ENCODE measurements at places on chromosomes 4 and X. TPM values are rescaled to one million over a fixed set of nuclear protein-coding genes. Genes with fewer than 3 reads are reported as not detected.

The CCDC149 gene
- 1.4 TPM for total RNA-seq

The SLC25A4 gene
- 14.6 TPM for total RNA-seq

The KCNE5 gene
- 0.14 TPM for total RNA-seq

The ASB11 gene
- not detected for total RNA-seq

The TEX13A gene
- total RNA-seq = not detected

The CSAG3 gene
- total RNA-seq = not detected

The PNMA3 gene
- total RNA-seq = 0.13 TPM

The KANTR gene
- 1.2 TPM for total RNA-seq

The GAGE2A gene
- not detected for total RNA-seq

The TMEM271 gene
- not detected for total RNA-seq

The BMPR1B gene
- total RNA-seq = 7.6 TPM

The GAGE12F gene
- total RNA-seq = not detected

The FTSJ1 gene
- 67.6 TPM for total RNA-seq

The CHRDL1 gene
- total RNA-seq = not detected

The HEPH gene
- not detected for total RNA-seq

The KIAA1210 gene
- total RNA-seq = not detected

The TKTL2 gene
- not detected for total RNA-seq

The GPRASP1 gene
- 0.30 TPM for total RNA-seq
